ENCODE measurements at places on chromosomes 16 and 17.

- DNase-seq, result no peak
Observed at GRCh38 chr17:38879878-38880665, 10.2 kb downstream of the LASP1 start.

DNA sequence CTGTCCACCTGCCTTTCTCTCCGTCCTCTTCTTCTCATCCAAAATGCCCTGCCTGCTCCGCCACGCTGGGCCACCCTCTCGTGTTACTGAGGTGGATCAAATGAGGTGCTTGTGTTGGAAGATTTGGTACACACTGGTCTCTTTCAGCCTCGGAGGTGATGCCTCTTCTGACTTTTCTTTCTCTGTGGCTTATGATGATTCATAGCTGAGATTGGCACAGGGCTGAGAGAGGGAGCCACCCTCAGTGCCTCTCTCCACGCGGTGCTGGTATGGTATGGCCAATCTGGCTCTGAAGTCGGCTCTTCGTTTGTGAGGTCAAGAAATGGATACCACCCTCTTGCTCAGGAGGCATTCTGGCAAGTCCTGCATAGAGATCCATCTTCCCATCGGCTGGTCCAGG lies 82.4 kb downstream of the PLCG2 start:
- no peak for DNase-seq

GRCh38 chr17:37742762-37743611 lies 1.9 kb downstream of the HNF1B start:
- DNase-seq, result no peak

DNA sequence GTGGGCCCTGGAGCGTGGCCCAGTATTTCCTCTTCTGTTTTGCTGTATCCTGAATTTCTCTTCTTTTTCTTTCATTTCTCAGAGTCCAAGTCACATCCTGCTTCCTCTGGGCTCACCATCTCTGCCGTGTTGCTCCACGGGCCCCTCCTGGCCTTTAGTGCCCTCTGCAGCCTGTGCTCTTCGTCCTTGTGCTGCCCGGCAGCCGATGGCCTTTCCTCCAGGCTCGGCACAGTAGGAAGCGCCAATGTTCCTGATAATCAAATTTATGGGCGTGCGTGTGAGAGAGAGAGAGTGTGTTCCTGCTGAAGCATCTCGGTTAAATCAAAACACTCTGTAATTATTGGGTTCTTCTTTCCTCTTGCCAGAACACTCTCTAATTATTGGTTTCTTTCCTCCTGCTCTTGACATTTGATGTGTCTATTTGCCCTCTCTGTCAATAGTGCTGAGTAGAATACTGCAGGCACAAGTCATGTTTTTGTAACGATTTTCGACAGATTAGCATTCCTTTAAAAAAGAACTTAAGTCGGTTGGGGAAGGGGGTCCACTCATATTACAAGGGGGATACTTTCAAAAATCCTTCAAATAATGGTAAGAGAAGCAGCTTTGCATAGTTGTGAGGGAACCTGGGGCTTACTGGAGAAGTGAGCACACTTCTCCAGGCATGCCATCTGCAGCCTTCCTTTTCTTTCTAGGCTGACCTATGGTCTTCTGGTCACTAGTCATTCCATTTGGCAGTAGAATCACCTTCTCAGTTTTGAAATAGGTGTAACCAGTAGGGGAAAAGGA lies 126.6 kb downstream of the RPTOR start:
- no peak for DNase-seq

DNA sequence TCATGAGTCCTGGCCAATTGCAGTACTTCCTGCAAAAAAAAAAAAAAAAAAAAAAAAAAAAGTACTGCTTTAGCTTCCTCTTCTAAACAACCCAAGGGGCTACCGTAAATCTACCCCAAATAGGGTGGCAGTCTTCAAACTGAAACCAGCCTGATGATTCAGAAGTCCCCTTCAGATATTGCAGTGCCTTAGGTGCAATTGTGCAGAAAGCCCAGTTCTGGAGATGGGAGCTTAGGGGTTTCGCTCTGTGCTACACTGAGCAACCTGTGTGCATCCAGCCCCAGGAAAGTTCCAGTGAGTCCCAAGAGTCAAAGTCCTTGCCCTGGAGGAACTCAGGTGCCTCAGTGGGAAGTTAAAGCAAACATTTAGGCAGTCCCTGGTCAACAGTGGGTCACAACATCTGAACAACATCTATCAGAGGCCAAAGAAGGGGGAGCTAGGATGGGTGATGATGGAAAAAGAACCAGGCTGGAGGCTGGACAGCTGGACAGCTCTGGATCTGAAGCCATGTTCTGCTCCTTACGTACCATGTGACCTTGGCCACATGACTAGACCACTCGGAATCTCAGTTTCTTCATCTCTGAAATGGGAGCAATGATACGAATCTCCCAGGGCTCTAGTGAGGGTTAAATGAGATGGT lies 6.7 kb upstream of the CIITA start:
- DNase-seq, result peak; percentile 84

DNA sequence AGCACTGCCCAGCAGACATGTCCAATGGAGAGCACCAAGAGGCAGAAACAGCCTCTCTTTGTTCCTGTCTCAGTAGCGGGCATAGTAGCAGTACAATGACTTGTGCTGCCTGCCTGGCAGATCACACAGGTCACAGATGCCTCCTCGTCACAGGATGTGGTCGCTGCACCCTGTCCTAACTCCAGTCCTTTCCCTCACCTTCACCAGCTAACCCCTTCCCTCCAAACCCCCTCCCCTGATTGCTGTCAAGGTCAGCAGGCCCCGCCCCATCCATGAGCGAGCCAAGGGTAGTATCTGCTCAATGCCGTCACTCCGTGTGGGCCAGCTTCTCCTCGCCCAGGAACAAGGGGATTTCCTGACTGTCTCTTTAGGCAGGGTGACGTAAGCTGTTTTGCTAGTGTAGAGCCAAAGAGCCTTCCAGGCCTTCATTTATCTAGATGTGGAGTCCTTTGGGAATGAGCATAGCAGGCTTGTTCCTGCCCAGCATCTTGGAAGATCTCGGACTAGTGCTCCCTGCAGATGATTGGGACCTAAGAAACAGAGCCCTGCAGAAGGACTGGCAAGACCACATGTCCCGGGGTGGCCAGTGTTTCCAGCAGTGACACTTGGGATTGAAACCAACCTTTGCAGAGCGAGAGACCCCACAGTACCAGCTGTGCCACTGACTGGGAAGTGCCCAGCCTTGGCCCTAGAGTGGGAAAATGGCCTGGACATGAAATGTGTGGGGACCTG lies 75.9 kb upstream of the TNRC6C start:
- DNase-seq, result peak; percentile 94

DNA sequence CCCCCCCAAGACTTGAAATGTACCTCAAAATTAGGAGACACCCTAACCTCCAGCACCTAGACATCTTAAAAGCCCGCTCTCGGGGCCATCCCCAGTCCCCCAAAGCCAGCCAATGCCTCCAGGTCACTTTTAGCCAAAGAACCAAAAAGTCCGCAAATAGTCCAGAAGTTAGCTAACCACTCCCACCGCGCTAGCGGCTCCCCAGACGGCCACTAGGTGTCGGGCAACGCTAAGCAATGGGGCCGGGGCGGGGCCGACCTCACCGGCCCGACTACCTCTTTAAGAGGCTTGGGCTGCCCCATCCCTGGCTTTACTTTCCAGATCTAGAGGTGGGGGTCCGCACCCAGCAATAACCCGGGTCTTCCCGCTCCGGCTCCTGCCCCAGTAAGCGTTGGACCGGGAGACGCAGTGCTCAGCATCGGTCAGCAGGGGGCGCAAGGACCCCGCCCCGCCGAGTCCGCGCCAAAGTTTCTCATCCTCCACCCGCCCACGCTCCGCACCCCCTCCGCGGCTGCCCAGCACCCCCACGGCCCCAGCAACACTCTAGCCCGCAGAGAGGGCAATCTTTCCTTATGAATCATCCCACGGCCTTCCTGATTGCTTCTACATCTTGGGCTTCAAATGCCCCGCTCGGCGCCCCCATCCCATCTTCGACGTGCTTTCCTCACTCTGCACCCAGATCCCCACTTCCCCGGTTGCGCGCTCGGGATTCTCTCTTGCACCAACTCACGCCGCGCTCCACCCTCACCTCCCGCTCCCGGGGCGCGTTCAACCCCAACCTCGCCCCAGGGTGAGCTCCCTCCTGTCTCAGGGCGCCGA lies 765 bp downstream of the COL1A1 start:
- DNase-seq, result peak; percentile 69

Data from T-helper 1 cell (primary cell).